ENCODE measurements at places on chromosomes 3 and 15.

- no peak for DNase-seq
These were observed 66.9 kb downstream of the SLCO2A1 start for GRCh38 chr3:133962849-133963248.

GRCh38 chr3:191005790-191006189, 143.3 kb upstream of the GMNC start:
- DNase-seq: no peak

- no peak for DNase-seq
These were observed 352.5 kb upstream of the DCBLD2 start for GRCh38 chr3:99253963-99254355.

- DNase-seq: no peak
These were observed 17.7 kb downstream of the STARD9 start for GRCh38 chr15:42593143-42593542.

- no peak for DNase-seq
These were observed 83.2 kb upstream of the PLSCR4 start for GRCh38 chr3:146334151-146334550.

GRCh38 chr15:63940966-63941620, 105.2 kb downstream of the DAPK2 start:
- DNase-seq: no peak

DNA sequence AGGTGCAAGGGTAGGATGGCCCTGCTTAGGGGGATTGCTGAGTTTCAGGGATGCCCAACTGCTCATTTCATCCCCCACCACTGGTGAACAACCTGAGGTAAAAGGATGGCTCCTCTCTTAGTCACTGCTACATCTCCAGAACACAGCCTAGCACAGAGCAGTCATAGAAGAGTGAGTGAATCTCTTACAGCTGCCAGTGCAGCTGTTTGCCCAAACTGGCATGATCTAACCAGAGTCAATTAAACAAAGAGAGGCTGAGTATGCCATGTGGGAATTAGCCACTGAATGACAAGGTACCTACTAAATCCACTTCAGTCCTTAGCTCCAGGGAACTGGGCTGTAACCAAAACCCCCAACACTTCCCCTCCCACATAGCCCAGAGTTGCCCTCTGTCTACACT, 6.8 kb upstream of the NCKIPSD start:
- no peak for DNase-seq

- DNase-seq: no peak
These were observed 13.4 kb downstream of the APBA2 start for GRCh38 chr15:28899061-28899738.

DNA sequence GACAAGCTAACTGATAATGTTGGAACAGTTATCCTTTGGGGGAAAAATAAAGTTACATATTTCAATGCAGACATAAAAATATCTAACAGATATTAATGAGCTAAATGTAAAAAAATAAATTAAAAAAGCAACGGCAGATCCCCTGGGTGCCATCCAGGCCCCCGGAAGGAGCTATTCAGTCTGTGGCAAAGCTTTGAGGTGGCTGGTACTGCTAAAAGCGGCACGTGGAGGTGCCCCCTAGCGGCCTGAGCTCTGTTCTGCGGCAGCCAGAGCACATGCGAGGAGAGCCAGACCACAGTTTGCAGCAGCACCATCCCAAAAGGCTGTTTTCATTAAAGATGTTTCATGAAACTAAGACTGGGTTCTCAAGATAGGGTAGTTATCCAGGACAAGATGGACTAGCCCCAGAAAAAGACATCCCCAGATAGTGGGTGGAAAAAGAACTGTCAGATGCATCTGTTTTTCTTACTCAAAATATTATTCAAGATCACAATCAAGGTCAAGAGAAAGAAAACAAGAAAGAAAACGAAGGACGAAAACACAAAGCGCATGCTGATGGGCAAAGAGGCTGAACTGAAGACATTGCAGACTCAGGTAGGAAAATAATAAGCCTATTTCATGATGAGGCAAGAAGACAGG, 18.7 kb downstream of the AP3S2 start:
- peak; percentile 8 for DNase-seq

- no peak for DNase-seq
These were observed 51.3 kb downstream of the LRIG1 start for GRCh38 chr3:66449411-66449974.

- DNase-seq: no peak
These were observed 221.6 kb downstream of the TBC1D2B start for GRCh38 chr15:77855871-77856270.

DNA sequence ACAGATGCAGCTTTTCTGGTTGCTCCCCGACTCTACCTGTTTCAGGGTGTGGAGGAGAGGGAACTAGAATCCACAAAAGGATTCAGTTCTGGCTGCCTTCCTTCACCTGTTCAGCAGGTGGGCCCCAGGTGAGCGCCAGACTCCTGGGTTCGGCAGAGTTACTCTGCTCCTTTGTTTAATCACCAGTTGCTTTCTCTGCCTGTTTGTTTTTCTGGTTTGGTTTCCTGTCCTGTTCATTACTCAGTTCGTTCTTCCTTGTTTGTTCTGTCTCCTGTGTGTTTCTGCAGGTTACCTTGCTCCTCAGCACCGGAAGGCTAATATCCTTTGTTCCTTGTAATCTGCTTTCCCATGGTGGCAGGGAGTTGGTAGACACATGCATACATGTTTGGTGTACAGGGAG, 508.5 kb upstream of the ATP11B start:
- no peak for DNase-seq

DNA sequence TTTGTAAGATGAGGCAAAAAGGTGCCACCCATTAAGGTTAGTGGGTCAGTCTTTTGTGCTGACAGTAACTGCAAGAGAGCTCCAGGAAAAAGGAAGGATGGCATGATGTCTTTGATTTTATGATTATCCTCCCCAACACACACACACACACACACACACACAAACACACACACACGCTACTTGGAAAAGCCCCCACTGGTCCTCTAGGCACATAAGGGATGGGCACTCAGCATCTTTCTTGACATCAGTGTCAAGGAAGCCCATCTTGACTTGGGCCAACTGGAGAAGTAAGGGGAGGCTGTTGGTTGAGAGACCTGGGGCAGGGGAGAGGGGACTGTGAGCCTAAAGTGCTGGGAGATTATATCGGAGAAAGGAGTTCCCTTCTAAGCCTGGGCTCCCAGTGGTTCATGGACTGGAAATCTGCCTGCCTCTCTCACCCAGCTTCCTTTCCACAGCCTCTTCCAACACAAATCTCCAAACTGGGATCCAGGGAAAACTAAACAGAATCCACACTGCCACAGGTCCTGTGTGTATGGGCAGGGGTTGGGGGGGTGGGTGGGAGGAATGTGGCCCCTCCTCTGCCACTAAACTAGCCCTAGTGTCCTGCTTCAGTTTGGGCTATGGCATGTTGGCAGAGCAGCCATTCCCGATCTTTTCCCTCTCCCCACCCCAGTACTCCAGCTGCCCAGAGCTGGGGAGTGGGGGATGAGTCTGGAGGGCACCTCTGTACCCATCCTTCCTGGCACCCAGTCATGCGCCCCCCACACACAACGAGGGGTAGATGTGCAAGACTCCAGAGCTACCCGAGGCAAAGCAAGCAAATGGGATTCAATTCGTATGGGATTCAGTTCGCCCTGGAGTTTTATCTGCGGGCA, 1.6 kb downstream of the AMOTL2 start:
- DNase-seq: no peak

DNA sequence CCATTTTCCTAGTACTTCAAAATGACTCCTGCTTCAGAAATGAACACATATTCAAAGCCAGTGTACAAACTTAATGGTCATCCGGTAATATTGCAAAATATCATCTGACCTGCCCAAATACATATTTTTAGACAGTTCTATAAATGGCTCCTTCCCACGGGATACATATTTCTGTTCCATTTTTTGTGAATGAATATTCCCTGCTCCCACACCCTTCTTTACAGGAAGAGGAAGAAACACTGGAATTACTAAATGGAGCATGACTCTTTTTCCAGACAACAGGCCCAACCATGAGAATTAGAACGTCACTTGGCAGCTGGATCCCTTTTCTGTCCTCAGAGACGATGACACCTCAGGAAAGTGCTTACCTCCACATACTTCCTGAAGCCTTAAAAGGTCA, 38.0 kb upstream of the CBLB start:
- no peak for DNase-seq

DNA sequence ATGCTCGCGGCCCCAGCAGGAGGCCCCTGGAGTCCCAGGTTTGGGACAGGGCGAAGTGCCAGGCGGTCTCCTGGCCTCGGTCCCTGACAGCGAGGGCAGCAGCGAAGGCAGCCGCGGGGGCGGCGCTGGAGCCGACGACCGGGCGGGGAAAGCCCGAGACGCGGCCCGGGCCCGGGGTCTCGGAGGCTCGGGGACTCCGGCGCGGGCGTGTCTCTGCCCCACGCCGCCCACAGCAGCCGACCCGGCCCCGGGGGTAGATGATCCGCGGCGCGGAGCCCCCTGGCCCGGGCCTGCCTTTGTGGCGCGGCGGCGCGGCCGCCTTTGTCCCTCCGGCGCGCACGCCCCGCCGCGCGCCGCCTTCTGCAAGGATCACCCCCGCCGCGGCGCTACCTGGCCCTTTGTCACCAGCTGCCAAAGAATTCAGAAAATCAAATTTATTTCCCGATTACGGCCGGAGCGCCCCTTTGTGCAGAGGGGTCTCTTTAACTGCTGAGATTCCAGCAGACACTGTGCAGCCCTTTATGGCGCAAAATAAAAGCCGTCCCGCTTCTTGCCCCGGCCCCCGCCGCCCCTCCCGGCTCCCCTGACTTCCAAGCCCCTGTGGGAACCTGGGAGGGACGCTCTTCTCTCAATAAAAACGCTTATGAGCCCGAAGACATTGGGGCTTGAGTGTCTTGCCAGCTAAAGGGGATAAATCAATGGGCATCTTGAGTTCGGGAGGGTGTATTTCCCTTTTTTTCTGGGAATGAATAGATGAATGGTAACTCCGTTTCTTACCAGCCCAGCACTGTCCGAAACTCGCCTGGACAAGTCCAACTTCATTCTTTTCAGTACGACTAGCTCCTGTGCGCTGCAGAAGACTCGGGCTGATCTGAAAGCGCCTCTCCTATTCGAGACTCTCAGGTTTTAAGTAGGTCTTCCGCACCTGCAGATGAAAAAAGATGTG, 68.4 kb downstream of the HES1 start:
- DNase-seq: no peak

DNA sequence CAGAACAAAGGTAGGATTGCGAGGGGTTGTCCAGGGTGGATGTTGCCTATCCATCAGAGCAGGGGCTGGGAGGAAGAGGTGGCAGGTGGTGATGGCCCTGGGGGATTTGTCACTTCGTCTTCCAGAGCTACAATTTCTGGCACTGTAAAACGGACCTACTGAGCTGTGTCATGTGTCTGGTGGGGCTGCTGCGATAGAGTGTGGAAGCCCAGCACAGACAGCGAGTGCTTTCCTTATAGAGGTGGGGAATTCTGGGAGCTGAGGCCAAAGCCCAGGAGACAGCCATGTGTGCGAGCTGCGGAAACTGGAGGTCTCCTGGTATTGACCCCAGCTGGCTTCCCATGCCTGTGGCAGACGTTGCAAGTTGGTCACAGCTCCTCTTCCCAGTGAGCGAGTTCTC, 61.2 kb upstream of the SEC22A start:
- no peak for DNase-seq

- no peak for DNase-seq
These were observed 1.5 kb downstream of the SLITRK3 start for GRCh38 chr3:165194511-165195240.

- DNase-seq: no peak
These were observed 265.0 kb downstream of the OPA1 start for GRCh38 chr3:193857996-193858395.

DNA sequence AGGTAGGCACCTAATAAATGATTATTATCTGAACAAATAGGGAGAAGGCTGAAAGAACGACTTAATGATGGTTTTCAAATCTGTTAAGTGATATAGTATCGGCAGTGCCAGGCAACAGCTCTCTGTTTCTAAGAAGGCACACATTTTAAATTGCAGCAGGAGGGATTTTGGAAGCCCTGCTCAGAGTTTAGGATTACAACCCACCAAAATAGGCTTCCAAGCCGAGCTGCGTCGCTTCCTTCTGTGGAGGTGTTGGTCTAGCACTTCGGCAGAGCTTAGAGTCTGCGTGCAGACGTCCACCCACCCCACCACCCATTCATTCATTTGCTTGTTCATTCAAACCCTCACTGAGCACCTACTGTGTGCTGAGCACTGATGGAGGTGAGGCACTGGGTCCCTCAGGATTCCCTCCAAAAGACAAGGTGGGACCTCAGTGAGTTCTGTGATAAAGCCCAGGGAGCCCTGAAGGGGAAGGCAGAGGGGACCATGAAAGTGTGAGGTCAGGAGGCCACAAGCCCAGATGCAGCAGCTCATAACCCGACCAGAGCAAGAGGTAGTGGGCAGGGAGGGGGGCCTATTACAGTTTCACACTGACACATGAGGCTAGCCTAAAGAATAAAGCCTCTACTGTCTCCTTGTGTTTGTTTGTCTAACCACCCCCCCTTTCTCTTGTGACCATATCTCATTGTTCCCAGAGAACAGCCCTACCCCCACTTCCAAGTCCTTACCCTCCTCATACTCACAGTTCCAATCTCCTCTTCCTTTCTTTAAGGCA, 8.9 kb downstream of the ADCY5 start:
- DNase-seq: no peak

- DNase-seq: no peak
These were observed 611.7 kb downstream of the ZIC1 start for GRCh38 chr3:148020861-148021260.

- no peak for DNase-seq
These were observed 4.9 kb downstream of the RFTN1 start for GRCh38 chr3:16508591-16508995.

- no peak for DNase-seq
These were observed 6.5 kb downstream of the KLHL24 start for GRCh38 chr3:183641882-183642281.

- no peak for DNase-seq
These were observed 209.3 kb upstream of the ROPN1 start for GRCh38 chr3:124201226-124201625.

GRCh38 chr3:194383276-194383940, 13.9 kb upstream of the LRRC15 start:
- no peak for DNase-seq

DNA sequence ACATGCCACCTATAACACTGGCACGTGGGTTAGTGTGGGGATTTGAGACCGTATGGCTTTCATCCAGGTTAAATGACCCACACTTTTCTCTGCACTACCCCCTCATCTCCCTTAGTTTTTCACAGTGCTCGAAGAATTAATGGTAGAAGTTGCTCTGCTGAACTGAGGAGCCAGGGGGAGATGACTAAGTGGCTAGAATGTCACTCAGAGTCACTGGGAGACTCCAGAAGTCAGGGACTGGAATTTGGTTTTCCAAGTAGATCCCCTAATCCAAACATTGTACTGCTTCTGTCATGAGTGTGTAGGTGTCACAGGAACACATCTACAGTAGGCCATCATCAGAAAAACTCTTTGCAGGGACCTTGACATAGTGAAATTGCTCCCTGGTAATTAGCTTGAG, 181.0 kb upstream of the RASGRP1 start:
- no peak for DNase-seq

All from esophagus squamous epithelium (tissue), 5 donors.